ENCODE measurements at places on chromosomes 4 and X.

DNA sequence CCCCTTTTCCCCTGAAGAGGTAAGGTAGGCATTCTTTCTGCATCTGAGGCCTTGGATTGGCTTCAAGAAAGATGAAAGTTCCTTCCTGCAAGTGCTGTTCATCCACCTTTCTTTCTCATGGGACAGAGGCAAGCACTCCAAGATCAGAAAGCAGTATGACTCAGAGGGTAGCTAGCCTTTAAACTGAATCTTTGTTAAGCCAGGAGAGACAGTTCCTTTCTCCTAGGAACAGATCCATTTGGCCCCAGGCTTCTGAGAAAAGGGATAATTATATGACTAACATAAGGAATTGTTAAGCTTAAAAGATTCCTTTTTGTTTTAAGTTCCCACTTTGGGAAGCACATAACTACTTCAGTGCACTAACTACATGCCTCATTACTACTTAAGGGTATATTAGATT lies 192.0 kb downstream of the PPP3CA start:
- DNase-seq: no peak

DNA sequence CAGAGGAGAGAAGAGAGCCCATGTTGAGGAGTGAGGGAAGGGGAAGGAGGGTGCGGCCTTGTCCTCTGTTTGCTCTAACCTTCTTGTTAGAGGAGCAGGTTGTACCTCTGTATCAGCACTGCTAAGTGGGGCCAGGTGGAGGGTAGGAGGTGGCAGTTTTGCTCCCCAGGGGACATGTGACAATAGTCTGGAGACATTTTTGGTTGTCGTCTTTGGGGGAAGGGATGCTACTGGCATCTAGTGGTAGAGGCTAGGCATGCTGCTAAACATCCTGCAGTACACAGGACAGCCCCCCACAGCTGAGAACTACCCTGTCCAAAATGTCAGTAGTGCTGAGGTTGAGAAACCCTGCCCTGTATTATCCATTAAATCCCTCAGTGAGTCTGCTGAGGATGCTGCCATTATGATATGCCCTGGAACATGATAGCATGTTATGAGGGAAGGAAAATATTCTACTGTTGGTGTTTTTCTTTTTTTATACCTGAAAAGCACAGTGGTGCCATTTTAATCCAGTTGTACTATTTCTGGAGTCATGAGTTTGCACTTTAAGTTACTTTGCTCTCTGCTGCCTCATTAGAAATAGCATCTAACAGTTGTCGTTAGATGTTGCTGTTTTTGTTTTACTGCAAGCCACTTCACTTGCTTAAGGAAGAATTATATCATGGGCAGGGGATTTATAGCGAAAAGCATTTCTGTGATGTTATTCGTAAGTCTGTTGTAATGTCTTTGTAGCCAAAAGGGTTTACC lies 90.6 kb downstream of the LRP2BP start:
- DNase-seq: no peak

DNA sequence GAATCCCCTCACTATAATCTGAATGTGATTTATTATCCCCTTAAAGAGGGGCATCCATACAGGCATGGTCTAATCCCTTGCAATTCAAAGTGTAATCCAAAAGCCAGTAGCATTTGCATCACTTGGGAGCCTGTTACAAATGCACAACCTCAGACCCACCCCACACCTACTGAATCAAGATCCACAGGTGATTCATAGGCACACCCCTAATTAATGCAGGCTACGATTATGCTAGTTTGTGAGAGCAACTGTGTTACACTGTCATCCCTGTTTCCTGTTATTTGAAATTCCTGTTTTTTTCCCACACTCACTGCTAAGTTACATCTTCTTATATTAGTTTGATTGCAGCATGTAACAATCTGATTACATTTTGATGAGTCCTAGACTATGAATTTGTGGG lies 120.0 kb downstream of the RAB28 start:
- DNase-seq: no peak

DNA sequence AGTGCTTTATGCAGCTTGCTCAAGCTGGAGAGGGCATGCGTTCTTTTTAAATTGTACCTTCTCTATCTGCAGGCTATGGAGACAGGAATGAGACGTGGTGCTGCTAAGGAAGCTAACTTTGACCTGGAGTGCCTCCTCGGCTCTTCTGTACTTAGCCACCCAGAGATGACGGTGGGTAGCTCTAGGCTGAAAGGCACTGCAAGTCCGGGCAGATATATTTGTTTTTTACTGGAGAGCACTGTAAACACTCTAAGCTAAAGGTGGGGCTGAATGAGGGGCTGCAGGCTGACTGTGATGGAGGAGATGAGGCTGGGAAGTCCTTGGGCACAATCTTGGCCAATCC lies 12.1 kb downstream of the ELF4 start:
- no peak for DNase-seq

DNA sequence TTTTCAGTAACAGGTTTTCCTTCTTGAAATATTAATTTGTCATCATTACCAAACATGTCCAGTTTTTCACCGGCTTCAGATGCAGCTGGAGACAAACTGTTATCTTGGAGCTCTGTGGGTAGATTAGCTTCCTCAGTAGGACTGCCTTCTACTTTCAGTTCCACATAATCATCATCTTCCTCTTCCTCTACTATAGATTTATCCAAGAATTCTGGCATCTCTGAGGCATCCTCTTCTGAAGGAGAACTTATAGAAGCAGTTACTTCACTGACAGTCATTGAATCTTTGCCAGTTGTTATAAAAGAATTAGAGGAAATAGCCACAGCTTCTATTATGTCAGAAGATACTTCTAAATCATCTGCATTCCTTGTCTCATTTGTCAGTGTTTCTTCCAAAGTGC lies 162.9 kb downstream of the LRBA start:
- no peak for DNase-seq
